ENCODE measurements at places on chromosomes 2 and 18.

- DNase-seq: no peak
These were observed 44.8 kb downstream of the VIT start for GRCh38 chr2:36741188-36741837.

DNA sequence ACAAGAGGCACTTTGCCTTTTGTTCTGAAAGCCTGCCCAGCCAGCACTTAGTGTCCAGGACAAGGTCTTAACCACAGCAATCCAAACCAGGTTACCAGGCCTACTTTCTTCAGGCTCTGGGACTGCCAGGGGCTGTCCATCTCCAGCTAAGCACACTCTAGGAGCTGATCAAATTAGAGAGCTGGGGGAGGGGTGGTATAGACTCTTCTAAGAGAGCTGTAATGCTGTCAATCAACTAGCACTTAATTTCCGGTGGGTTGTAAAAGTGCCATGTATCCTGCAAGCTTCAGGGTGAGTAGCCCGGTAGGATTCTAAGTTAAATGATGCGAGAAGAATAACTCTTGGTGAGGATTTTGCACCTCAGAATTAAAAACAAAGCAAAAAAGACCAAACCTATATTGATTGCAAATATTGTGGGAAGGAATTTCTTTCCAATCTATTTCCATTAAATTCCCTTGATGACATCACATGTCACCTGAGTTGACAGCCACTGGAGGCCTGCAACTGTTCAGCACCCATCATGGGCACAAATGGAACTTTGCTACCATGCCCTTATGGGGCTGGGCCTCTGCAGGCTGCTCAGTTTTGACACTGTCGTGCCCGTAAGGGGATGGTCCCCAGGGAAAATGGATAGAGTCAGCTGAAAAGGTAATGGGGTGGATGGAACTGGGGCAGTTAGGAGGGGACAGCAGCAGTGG lies 8.7 kb upstream of the COX7A2L start:
- DNase-seq: no peak

DNA sequence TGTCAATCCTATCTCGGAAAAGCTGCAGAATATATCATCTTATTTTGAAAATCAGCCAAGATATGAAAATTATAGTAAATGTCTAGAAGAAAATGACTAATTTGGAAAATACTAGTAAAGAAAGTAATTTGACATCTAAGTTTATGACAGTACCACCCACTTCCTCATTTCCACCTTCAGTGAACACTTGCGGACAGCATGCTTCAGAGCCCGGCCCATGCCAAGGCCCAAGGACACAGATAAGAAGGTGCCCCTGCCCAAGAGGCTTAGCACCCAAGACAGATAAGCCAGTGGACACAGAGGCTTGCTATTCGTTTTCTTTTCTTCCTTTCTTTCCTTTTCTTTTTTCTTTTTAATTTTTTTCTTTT lies 4.8 kb upstream of the KCNG2 start:
- DNase-seq: no peak

GRCh38 chr2:1181893-1182292 lies 231.2 kb downstream of the SNTG2 start:
- no peak for DNase-seq

DNA sequence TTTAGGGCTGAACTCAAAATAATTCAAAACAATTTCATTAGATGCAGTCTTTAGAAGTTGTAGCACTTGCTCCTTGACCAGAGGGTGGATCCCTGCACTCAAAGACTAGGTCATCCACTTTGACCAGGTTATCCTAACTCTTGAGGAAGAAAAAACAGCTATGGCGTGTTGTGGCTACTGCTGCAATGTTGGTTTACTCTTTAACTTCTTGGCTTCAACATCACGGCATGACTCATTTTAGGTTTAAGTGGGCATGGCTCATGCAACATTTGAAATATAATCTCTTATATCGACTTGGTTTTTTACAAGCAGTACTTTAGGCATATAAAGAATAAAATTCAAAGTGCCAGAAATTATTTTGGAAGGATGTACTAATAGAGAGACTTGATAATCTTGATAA lies 35.4 kb downstream of the ANKRD29 start:
- DNase-seq: no peak

GRCh38 chr18:58290116-58290695 lies 246.2 kb downstream of the NEDD4L start:
- no peak for DNase-seq

DNA sequence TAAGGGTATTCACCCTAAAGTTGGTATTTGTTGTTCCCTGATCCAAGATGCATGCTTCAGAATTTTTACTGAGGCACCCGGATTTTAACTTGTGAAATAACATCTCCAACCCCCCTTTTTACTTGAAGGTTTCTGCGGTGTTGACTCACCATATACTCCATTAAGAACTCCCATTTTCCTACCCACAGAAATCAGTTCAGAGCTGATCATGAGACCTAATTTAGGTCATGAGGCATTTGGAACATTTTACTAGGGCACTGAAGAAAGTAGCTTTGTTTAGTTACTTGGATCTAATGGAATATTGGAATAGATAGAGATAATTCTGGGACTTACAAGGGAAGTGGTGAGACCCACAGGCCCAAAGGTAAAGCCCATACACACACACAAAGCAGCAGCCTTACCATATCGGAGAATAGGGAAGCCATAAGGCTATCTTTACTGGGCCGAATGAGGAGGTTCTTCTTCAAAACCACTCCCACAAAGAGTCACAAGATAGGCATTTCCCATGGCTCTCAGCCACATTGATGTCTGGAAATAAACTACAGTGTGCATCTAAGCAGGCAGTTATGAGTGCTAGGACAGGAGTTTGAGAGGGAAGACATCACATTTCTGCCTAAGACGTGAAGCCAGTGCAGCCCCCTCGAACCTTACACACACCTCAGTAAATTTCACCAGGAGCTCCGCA lies 681.0 kb upstream of the LRRTM4 start:
- DNase-seq: no peak

- no peak for DNase-seq
These were observed 21.0 kb upstream of the RHOB start for GRCh38 chr2:20425884-20426283.

GRCh38 chr2:43840965-43841364 lies 2.2 kb downstream of the ABCG8 start:
- no peak for DNase-seq

GRCh38 chr2:159124441-159124911 lies 156.0 kb downstream of the TANC1 start:
- no peak for DNase-seq
